HS-27A (cell line): ENCODE measurements at places on chromosomes 4 and X.

- no peak for DNase-seq
These were observed 76.4 kb downstream of the LEF1 start for GRCh38 chr4:108092288-108092687.

DNA sequence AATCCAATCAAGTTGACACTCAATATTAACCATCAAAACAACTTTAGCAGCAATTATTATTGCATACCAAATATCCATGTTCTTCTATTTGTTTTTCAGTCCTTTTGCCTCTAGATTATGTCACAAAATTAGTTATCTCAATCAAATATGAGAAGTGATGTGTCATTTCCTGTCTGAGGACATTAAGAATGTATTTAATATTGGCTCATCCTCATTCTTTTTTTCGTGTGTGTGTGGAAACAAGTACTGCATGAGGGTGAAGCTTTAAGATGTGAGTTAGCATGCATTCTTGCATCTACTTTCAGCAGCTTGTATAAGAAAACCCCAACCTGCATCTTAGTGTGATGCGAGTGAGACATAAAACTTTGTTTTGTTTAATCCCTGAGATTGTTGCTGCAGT is 301.4 kb downstream of the GRIA2 start:
- no peak for DNase-seq

DNA sequence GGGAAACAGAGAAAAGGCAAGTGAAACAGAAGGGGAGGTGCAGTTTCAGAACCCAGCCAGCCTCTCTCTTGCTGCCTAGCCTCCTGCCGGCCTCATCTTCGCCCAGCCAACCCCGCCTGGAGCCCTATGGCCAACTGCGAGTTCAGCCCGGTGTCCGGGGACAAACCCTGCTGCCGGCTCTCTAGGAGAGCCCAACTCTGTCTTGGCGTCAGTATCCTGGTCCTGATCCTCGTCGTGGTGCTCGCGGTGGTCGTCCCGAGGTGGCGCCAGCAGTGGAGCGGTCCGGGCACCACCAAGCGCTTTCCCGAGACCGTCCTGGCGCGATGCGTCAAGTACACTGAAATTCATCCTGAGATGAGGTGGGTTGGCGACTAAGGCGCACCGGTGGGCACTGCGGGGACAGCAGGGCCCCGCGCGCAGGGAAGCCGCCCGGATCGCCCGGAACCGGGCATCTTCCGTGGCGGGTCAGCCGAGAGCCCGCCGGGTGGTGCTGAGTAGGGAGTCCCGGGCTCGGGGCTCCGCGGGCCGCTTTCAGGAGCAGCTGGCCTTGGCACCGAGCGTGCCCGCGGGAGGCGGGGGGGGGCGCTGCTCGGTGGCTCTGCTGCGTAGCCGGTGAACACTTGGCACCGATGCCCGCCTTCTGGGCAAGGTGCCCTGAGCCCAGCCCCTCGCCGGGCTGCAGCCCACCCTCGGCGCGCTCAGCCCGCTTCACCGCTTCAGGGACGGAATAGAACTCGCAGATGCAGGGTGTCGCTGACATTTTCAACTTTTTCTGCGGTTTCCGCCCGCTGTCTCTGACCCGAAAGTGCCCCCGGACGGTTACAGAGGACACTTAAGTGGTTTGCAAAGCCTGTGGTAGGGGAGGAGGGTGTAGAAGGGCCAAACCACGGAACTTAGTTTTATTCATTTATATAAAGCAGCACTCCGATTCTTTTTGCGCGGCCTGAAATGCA is at the start of gene CD38:
Gene CD38, plus strand, starts transcription at position 40 of the 953 bp plus-strand sequence. Its CDS starts 87 bp downstream, at position 127.
- DNase-seq = no peak

DNA sequence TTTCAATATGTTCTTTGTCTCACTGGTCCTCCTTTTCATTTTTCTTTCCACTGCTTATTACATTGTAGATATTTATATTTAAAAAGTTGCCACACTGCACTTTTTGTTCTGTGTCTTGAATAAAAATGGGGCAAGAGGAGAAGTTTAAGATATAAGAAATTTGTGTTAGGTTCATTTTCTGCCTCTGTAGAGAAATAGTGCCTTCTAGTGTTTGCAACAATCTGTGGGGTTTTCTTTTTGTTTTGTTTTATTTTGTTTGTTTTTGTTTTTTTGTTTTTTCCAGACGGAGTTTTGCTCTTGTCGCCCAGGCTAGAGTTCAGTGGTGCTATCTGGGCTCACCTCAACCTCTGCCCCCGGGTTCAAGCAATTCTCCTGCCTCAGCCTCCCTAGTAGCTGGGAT is 20.1 kb upstream of the SMIM14 start:
- no peak for DNase-seq

- DNase-seq = no peak
These were observed 81.0 kb downstream of the ADGRA3 start for GRCh38 chr4:22434895-22435294.

- no peak for DNase-seq
These were observed 20.1 kb downstream of the ACSL1 start for GRCh38 chr4:184805462-184806228.

GRCh38 chrX:143642426-143642825 is 6.5 kb upstream of the SLITRK4 start:
- DNase-seq = no peak

DNA sequence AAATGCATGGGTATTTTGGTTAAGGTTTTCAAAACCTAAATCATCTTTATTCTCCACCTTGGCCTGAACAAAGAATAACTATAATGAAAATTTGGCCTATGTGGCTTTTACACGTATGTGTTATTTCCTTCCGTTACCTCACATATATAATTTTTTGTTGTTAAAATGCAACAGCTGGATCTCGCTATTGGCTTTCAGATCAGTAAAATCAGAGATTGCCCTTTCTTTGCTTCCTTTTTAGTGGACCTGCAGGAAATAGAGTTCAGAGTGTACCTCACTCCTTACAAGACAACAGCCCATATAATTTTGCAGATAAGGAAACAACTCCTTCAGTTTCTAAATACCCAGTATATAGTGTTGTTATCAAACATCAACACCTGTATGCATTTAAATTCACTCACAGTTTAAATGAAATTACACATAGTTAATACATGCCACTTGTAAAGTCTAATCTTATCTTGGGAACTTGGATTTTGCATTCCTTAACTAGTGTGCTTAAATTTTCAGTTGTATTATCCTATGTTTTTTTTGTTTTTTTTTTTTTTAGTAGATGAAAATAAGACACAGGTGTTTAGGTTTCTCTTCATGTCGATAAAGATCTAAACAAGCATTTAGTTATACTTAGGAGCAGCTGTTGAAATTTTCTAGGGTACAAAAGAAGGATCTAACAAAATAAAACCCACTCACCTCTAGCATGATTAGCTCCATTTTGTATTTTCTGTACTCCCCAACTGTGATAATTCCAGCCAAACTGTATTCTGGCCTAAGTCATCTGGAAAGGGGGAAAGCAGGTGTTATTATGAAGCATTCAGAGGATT is 96.2 kb upstream of the SPRY1 start:
- no peak for DNase-seq

DNA sequence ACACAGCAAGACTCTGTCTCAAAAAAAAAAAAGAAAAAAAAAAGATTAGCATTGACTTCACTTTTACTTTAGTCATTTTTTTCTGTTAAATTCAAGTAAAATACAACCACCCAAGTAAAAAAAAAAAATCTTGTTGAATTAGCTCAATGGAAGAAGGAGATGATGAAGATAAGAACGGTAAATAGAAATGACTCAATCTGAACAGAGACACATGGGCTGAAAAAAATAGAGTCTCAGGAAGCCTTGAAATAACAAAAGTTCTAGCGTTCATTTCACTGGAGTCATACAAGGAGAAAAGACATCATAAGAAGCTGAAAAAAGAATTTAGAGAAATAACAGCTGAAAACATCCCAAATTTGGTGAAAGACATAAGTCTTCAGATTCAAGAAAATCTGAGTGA is 75.5 kb downstream of the CASP3 start:
- no peak for DNase-seq

- DNase-seq = no peak
These were observed 213.5 kb downstream of the GUCY2F start for GRCh38 chrX:109268340-109268739.
